ENCODE measurements at places on chromosomes 16 and 17. TPM values are rescaled to one million over a fixed set of nuclear protein-coding genes. Genes with fewer than 3 reads are reported as not detected.

CEMP1 gene
- total RNA-seq = not detected

YPEL2 gene
- total RNA-seq = 1.1 TPM

THRA gene
- total RNA-seq = 12.6 TPM

KRT33B gene
- not detected for total RNA-seq

GRCh38 chr17:48262982-48263730, 155.6 kb downstream of the SNX11 start:
- no peak for DNase-seq

PRAC1 gene
- total RNA-seq = not detected
